ENCODE measurements at places on chromosomes 6 and 20.

DNA sequence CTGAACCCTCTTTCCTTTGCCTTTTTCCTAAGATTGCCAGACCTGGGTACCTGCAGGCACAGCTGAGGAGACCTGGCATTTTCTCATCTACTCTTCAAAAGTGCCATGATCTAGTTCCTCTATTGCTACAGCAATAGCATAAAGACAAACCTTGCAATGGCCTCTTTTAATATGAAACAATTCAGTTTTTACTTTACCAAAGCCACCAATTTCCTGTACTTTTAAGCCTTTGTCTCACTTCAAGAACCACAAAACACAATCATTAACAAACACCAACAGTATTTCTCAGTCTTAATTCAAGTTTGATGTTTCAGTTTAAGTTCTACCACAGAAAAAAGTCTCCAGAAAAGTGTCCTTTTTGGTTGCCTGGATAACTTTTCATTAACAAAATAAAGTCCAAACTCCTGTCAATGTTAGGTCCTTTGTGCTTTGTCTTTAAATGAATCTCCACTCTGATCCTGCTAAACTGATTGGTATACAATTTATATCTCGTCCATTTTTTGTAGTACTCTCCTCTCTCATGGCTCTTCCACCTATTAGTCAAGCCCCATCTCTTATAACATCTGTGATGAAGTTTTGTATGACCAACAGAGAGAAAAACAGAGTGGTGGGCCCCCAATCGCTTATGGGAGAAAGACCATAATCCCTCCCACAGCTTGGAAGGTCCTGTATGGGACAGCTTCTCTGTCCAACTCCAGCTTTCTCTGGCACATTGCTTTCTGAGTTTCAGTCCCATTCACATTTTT, 50.5 kb upstream of the THEMIS start:
- no peak for DNase-seq

GRCh38 chr6:120405947-120406346, 928.3 kb downstream of the TBC1D32 start:
- no peak for DNase-seq

- DNase-seq = no peak
Measured at GRCh38 chr6:90315986-90316385, 19.3 kb upstream of the BACH2 start.

DNA sequence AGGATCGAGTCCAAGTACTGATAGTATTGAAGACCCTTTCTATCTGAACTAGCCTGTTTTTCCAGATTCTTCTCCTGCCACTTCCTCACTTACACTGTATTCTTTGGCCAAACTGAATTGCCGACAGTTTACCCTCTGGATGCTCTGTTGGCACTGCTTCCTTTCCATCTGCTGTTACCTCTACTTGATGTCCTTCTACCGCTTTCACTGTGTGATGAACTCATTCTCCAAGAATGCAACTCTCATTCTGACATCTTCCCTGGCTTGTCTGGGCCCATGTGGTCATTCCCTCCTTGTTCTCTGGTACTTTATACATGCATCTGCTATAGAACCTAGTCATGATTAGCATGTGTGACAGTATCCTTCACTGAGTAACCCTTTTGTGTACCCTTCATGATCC, 16.3 kb downstream of the RPRD1B start:
- DNase-seq = no peak

DNA sequence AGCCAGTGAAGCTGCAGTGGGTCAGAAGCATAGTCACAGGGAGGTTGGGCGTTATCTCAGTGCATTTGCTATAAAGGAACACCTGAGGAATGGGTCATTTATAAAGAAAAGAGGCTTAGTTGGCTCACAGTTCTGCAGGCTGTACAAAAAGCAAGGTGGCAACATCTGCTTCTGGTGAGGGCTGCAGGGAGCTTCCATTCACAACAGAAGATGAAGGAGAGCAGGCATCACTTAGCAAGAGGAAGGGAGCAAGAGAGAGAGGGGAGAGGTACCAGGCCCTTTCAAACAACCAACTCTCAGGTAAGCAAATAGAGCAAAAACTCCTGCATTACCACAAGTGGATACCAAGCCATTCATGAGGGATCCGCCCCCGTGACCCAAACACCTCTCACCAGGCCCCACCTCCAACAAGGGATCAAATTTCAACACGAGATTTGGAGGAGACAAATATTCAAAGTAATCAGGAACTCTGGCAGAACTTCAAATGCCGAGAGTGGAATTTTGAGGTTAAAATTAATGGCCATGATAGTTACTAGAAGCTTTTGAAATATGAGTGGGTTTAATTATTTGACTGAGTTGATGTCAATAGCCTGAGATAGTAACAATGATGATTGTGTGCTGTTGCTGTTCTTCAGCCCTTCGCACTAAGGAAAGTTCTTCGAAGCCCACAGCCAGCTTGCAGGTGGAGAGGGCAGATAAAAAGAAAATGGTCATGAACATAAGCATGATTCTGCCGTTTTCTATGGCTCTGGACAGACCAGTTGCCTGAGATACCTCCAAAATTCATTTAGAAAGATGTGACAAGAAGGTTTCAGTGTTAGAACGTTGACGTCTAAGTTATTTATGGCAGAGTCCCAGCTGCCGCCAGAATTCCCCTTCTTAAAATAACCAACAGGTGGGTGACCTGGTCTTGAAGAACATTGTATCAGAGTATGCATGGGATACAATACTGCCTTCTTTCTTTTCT, 55.3 kb upstream of the ADTRP start:
- no peak for DNase-seq

DNA sequence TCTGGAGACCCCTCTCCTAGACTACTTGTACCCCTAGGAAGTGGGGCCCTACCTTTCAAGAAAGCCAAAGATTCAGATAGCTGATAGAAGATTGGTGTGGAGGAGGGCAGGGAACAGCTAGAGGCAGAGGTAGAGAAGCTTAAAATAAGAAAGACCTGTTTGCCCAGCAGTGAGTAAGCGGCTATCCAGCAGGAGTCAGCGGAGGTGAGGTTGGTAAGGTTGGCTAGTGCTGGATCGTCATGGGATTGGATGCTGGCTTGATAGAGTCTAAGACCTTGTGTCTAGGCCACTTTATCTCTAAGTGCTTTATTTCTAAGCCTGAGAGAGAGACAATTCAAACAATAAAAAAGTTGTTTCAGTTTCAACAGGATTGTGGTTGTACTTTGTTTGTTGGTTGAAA, 19.1 kb downstream of the ANKS1A start:
- DNase-seq = no peak

DNA sequence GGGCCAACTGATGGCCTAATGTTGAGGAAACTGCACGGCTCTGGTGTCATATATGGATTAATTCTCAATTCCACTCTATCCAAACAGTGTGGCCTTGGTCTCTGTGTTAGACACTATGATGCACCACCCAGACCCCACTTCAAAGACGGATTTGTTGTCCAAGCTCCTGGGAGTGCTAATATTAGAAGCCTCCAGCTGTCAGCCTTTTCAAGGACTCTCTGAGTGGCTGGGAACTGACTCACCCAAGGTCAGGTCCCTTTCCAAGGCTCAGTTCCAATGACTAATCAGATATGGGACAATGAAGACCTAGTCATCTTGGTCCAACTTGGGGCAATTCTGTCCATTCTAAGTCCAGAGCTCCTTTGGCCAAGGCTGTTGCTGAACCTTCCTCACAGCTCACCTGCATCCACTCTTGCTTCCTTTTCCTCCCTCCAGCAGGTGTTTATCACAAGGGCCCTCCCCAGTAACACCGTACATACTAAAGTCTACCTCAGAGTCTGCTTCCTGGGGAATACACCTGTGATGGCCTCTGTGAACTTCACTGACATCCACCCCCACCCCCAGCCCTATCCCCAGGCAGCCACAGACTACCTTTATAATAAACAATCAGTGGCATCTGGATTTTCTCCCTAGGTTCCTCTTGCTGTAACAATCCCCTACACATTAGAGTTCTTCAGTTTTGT, 7.2 kb upstream of the IL20RA start:
- DNase-seq = no peak

GRCh38 chr20:4711511-4711910, 10.2 kb upstream of the PRND start:
- DNase-seq = no peak

All from stimulated activated CD4-positive, alpha-beta T cell treated with anti-CD3 and anti-CD28 coated beads, Interleukin-4, amount 100 ng/mL, for 24 hours (primary cell).